Fibroblast of skin of left quadriceps (primary cell): ENCODE measurements at places on chromosomes 2 and 18.
A peak's percentile ranks its signal among the peaks of the same experiment; 100 is the strongest.

DNA sequence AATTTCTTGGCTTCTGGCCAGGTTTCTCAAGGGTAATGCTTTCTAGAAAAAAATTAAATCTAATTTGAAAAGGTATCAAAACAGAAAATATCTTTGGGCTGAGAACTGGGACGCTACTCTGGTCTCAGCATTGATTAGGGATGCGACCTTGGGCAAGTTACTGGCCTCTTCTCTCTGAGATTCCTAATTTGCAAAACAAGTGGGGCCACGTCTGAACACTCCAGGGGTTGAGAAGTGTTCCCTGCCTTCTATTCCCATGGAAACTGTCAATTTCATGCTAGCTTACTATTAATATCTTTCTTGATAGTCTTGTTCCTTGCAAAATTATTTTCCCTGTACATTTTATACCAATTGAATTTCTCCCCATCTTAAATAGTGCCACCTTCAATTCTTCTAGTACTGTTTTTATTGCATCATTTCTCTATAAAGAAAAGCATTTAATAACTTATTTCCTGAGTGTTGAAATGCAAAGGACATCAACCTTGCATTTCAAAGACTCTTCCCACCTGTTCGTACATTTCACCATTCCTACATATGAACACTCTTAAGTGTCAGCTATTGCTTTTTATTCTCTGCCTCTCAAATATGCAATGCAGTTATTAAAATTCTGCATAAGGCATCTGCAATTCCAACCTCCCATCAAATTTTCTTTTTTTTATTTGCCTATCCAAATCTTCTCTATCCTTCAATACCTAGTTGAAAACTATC is 118.3 kb upstream of the DSEL start:
- DNase-seq: no peak

DNA sequence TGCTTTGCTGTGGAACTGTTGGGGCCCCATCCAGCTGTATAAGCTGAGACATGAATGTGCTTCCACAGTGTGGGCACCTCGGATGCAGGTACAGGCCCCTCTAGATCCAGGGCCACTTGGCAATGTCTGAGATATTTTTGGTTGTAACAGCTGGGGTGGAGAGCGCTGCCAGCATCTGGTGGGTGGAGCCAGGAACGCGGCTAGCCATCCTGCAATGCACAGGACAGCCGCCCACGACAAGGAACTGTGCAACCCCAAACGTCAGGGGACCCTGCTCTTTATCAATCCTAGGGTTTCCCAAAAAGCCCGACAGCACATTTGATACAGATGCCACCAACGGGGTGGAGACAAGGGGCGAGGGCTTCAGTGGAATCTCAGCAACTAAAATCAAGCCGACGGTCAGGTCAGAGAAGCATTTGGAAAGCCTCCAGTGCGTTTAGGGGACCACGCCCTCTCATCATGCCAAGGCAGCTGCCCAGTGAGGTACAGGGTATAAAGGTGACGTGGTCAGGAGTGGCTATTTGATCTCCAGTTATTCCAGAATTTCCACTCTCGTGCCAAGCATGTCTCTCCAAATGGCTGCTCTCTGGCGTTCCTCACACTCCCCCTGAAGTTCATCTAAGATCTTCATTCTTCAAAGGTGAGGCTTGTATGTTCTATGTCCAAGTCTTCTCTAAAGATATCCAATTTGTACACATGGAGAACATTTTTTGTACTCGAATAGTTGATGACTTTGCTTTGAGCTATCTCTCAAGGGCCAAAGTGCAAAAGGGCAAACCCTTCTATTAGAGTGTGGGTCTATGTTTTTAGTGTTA is 55.7 kb downstream of the LRRFIP1 start:
- no peak for DNase-seq

- no peak for DNase-seq
Observed at GRCh38 chr2:6866275-6866671, 566 bp upstream of the CMPK2 start.

DNA sequence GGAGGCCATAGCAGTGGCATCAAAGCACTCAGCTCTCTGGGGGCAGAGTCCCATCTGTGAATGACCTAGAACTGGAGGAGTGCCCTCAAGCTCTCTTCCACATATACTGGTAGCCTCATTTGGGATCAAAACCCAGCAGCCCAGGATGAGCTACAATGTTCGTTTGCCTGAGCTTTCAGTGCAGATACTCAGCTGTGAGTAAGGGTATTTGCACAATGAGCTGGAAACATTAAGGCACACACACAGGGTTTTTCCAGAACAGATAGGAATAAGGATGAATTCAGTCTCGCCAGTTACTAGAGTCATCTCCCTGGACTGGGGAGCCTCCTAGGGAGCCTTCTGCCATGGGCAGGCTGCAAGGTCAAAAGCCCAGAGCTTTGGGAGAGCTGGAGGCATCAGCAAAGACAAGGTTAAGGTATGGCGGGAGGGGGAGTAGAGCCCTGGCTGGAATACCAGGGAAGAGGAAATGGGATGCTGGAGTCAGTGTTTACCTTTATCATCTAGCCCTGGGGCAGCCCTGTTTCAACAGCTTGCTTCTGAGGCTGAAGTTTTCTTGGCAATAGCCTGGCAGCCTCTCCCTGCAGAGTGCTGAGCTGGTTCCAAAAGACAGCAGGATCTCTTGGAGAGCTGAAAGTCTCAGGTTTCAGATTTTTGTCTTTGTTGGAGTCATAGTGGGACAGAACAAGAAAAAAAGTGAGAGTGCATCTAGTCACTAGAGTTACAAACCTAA is 187.7 kb downstream of the LOXHD1 start:
- no peak for DNase-seq

- DNase-seq: peak; percentile 40
Observed at GRCh38 chr2:188512456-188512855, 220.8 kb downstream of the GULP1 start.

DNA sequence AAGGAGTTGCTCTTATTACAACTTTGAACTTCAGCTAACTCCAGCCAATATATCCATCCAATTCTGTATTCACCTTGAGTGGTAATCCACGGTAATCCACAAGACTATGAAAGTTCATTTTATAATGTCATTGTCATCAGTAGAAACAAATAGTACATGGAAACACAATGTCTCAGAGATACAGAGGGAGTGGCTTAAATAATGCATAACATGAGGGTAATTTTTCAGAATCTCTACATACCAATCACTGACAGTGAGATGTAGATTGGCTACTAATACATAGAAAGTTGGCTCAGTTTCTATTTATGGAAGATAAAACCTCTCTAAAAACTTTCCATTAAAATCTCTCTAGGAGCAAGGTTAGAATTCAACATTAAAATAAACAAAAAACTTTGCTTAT is 93.2 kb downstream of the PLEKHM3 start:
- DNase-seq: no peak

GRCh38 chr2:181954538-181954883 is 31.1 kb upstream of the PPP1R1C start:
- no peak for DNase-seq

GRCh38 chr2:29343830-29344229 is 228.6 kb downstream of the CLIP4 start:
- DNase-seq: no peak

DNA sequence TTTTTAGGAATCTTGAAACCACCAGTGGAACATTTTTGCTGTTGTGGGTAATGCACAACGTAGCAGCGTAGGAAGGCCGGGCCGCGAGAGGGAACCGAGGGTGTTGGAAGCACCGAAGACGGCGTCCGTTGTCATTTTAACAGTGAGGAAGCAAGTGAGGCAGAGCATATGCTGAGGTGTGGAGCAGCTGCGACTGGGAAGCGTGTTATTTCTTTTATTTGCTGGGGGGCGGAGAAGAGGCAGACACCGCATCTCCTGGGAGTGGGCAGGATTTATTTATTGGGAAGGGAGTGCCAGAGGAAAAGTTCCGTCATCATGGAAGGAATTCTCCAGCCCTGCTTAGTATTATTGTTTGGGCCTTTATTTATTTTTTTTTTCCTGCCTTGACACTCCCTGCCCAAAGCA is 232.8 kb downstream of the KLHL29 start:
- DNase-seq: no peak

DNA sequence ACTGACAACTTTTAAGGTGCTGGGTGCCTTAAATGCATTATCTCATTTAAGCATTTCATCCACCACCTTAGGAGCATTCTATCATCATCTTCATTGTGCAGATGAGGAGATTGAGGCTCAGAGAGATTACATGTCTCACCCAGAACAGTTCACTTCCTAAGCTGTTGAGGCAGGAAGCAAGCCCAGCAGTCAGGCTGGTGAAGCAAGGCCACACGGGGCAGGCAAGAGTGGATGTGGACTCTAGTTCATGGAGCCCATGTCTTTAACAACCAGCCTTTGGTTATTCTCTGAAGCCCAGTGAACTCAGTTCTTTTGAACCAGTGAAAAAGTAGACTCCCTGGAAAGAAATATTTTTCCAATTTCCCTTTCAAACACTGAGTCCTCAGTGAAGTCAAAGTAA is 294.8 kb upstream of the MGAT5 start:
- no peak for DNase-seq

- no peak for DNase-seq
Observed at GRCh38 chr2:231614559-231615057, 21.9 kb downstream of the TEX44 start.

DNA sequence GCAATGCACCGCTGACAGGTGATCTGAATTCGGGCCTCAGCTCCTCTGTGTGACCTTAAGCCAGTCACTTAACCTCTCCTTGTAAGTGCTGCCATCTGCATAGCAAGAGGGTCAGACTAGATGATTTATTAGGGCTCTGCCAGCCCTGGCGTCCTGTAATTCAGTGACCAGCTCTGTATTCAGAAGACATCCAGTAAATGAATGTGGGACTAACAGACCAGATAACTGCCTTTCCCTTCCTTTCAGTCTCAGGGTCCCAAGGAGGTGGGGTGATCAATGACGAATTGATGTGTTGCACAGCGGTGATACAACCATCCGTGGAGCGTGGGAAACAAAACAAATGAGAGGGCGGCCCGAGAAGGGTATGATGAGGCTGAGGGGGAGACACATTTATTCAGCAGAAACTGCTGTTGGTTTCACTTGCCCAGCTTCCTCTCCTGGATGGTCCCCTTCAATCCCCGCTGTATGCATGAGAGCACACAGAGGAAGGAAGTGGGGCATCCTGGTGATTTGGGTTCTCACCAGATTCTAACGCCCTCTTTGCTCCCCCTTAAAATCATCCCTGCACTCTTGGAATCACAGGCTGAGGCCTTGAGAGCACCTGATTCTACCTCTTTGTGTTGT is 92.8 kb downstream of the VIT start:
- no peak for DNase-seq
